Brain (organoid and tissue), 16 donors: ENCODE measurements at places on chromosomes 7 and 10.
A peak's percentile ranks its signal among the peaks of the same experiment; 100 is the strongest.

GRCh38 chr10:10584161-10584560 is 433.5 kb upstream of the CELF2 start:
- no peak for DNase-seq

DNA sequence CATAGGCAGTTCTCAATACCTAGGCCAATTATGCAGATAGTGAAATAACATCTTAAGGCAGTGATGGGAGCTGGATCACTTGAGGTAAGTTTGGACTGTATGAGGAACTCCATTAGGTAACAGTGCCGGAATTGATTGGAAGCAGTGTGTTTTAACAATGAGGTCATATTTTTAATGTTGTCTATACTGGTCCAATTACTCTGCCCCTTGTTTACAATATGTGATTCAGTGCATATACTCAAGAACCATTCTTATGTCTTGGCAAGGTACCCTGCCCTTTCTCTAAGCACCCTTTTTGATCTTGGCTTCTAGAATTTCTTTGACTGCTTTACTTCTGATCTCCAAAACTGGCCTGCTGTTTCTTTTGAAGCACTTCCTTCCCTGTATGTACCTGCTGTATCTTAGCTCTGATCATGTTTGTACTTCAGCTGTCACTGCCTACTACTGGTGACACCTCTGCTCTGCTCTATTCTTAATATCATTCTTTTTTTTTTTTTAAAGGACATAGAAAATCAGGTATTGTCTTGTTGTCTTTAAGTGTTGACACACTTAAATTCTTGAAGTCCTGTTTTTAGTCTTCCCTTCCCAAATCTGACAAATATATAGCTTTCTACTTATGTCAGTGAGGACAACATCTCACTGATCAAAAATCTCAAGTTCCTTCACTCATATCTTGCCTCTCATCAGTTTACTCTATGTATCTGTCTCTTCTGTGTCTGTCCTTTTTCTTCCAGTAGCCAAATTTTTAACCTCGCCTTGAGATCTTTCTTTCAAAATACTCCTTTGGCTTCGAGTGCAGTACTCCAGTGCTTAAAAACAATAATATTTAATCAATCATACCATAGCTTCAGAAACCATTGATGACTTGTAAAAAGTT is 46.4 kb upstream of the RPA3 start:
- DNase-seq, result no peak

GRCh38 chr10:97765201-97765600 is 6.6 kb downstream of the SFRP5 start:
- DNase-seq, result no peak

GRCh38 chr10:68224810-68225209 is 7.1 kb downstream of the ATOH7 start:
- DNase-seq, result no peak

- DNase-seq, result no peak
These were observed 5.6 kb downstream of the POR start for GRCh38 chr7:75920431-75921161.

DNA sequence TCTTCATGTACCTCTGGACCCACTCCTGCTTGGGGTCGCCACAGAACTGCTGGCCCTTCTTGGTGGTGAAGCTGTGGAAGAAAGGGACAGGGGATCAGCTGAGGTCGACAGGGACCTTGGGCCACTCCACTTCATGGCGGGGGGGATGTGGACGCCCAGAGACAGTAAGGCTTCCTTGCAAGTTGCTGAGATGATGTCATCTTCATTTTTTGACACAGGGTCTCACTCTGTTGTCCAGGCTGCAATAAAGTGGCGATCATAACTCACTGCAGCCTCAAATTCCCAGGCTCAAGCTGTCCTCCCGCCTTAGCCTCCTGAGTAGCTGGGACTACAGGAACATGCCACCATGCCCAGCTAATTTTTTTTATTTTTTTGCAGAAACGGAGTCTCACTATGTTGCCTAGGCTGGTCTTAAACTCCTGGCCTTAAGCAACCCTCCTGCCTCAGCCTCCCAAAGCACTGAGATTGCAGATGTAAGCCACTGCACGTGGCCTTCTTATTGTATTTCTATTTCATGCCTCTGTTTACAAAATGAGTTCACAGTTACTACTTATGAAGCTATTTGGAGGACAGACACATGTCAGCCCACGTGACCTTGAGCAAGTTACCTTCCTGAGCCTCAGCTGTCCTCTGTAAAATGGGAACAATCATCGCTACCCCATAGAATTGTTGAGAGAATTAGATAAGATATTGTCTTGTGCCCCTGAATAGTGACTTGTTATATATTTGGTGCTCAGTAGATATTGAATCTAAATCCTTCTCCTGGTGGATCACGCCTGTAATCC is 1.5 kb downstream of the CCL24 start:
- no peak for DNase-seq

DNA sequence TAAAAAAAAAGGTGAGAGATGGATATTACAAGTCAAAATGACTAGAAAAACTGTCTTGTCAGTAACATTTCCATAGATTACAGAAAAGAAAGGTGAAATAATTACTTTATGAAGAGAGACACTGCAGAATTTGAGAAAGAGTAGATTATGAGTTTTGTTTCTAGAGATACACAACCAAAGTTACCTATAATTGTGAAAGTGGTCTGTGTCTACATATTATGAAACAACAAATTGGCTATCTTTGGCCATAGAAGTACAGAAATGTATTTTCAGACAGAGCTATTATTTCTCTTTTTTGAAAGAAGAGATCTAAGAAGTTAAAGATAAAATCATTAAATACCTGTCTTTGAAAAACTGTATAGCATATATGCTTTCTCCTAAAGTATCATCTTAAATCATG is 30.1 kb downstream of the KCND2 start:
- no peak for DNase-seq

DNA sequence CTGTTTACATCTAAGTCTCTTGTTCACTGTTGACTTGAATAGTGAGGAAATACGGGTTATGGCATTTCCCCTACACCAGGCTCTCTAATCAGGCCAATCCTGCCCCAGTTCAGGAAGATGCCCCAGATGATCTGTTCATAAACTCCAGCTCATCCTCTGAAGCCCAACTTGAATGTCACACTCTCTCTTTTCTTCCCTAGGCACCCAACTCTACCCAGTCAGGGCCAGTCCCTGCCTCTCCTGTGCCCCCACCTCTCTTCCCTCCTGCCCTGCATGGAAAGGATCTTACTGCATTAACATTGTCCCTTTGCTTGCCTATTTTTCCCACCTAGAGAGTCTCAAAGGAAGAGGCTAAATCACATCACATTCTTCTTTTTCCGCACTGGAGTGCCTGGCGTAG is 10.6 kb upstream of the TRPV6 start:
- no peak for DNase-seq

GRCh38 chr10:226018-226417 is 90.8 kb downstream of the ZMYND11 start:
- no peak for DNase-seq

GRCh38 chr10:95837783-95838182 is 70.0 kb upstream of the CC2D2B start:
- no peak for DNase-seq

- DNase-seq, result no peak
These were observed 2.3 kb upstream of the COL1A2 start for GRCh38 chr7:94392393-94392786.

- DNase-seq, result no peak
These were observed 847 bp downstream of the BTAF1 start for GRCh38 chr10:91924212-91925021.

- peak; percentile 41 for DNase-seq
These were observed 2.1 kb downstream of the PCOLCE start for GRCh38 chr7:100604028-100604975.

DNA sequence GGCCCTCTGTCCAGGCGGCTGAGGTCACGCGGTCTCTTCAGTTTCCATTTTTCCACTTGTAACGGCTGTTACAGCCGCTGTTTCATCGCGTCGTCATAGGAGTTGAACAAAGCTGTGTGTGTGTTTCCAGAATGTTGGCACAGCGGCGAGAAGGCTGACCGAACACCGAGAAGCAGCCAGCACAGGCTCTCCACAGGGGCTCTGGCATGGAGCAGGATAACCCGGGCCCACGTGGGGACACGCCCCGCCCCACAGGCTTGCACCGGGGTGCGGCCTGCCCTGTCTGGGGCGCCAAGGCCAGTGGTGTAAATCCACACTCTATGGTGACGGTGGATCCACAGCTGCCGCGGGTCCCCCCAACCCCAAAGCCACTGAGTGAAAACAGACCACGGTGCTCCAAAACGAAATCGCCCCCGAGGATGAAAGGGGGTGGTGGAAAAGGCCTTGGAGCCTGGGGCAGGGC is 448.2 kb downstream of the DNAJB6 start:
- DNase-seq, result peak; percentile 64

DNA sequence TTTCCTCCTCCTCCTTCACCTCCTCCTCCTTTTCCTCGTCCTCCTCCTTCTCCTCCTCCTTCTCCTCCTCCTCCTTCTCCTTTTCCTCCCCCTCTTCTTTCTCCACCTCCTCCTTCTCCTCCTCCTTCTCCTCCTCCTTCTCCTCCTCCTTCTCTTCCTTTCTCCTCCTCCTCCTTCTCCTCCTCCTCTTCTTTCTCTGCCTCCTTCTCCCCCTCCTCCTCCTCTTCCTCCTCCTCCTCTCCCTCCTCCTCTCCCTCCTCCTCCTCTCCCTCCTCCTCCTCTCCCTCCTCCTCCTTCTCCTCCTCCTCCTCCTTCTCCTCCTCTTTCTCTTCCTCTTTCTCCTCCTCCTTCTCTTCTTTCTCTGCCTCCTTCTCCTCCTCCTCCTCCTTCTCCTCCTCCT is 13.6 kb downstream of the PLXNA4 start:
- no peak for DNase-seq

DNA sequence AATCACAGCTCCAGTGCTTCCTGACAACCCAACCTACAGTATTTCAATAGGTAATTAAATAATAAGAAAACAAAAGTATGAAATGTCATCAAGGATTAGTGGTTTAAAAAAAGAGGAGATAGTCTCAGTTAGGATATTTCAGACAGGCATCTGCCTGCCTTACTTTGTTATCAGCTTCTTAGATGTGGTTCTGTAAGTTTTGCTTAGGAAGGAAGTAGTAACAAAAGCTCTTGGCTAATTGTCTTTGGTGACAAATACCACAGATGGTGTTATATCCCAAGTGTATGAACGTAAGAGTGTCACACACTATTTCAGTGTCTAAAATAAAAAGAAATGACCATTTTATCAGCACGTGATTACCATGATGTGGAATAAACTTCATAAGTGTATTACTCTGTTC is 9.8 kb upstream of the ACTA2 start:
- DNase-seq, result no peak

GRCh38 chr7:18638594-18639452 is 143.3 kb downstream of the HDAC9 start:
- peak; percentile 37 for DNase-seq

GRCh38 chr7:2616387-2617324 is 15.1 kb upstream of the TTYH3 start:
- peak; percentile 87 for DNase-seq

DNA sequence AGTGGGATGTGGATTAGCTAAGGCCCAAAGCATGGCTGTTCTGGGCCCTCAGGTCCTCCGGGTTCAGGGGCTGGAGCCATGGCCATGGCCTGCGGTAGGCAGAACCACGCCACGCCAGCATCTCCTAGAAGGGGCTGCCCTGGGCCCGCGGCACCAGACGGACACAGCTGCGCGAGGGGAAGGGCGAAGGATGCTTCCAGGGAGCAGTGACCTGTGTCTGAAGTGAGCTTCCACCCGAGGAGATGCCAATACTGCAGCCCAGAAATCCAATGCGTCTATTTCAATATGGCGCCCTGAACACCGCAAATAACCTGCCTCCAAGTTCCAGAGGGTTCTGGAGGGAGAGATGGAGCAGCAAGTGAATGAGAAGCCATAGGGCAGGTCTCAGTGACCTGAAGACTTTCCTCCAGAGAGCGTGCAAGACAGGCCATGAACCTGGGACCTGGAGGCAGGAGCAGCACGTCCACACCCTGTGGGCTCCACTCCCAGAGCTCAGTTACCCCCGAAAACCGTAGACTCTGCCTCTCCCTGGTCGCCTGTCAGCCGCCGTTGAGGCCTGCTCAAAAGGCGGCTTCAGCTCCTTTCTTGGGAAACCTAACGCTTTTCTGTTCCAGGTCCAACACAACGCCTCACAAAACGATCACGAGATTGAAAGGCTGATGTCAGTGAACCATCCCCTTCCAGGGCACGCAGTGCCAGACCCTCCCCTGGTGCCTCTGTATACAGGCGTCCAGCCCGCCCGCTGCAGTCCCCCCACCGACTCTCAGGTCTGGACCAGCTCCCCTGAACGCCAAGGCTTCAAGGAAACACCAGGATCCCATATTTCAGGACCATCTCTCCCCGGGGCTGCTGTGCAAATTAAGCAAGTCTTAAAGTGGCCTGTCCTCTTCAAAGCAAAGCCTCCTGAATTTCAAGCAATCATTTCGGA is 37.4 kb downstream of the AMZ1 start:
- no peak for DNase-seq

- DNase-seq, result no peak
These were observed 94.3 kb downstream of the IQUB start for GRCh38 chr7:123440101-123440548.

DNA sequence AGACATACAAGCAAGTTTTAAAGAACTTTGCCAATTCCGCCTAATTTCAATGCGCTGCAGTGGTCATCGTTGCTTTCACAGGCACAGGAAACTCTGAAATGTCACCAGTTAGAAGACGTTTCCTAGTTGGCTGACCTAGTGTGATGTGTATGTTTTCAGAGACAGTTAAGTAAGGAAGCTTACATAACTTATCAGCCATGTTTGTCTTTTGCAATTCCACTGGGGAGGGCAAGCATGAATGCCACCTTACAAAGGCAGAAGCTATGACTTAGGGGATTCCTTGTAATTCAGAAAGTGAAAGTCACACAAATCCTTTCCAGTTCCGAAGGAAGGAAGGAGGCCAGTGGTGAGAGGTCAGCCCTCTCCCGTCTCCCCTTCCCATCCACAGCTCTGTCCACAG is 15.0 kb upstream of the NPS start:
- DNase-seq, result no peak

- DNase-seq, result no peak
These were observed 99.6 kb downstream of the DNAH11 start for GRCh38 chr7:21642422-21642821.

DNA sequence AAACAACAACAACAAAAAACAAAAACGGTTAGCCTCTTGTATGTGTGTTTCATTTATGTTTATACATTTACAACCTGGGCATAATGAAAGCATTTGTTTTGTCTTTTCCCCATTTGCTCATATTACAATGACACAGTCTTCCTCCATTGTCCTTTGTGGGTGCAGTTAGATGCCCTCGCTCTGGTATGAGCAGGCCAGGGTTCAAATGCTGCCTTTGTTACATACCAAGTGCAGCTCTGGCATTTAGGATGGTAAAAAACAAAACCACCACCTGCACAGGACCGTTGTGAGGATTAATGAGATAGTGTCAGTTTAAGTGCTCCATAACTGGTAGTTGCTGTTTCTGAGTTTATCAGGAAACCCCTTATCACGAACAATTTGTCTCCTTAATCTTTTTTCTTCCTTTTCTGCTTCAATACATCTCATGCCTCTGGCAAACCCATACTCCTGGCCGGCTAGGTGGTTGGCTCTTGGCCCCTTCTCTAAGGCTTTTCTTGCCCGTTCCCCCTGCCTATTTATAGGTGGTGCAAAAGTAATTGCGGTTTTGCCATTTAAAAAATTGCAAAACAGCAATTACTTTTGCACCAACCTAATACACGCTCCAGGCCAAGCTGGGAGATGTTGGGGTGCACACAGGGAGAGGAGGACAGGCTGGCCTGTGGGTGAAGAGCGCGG is 18.6 kb upstream of the TMEM225B start:
- peak; percentile 37 for DNase-seq

GRCh38 chr7:35909870-35910357 is 109.1 kb downstream of the SEPTIN7 start:
- DNase-seq, result no peak
